ENCODE measurements at places on chromosomes 3 and 15. TPM values are rescaled to one million over a fixed set of nuclear protein-coding genes. Genes with fewer than 3 reads are reported as not detected.

Gene GOLGA8G
- total RNA-seq = not detected

Gene ALPK3
- 0.12 TPM for total RNA-seq

Gene LARP6
- 51.9 TPM for total RNA-seq

Gene PSMA4
- total RNA-seq = 134 TPM

Gene PYDC2
- total RNA-seq = not detected

Gene STRC
- total RNA-seq = not detected

Gene BNC1
- 10.2 TPM for total RNA-seq

Gene DGKG
- total RNA-seq = not detected

Gene ARL14
- not detected for total RNA-seq

Gene CAMK2N2
- 0.12 TPM for total RNA-seq

Gene TGM5
- not detected for total RNA-seq

Gene ERC2
- not detected for total RNA-seq

Gene HEG1
- 199 TPM for total RNA-seq

Gene PRKCD
- total RNA-seq = 1.4 TPM

Gene IQCF6
- total RNA-seq = not detected

Gene PLSCR2
- total RNA-seq = not detected

Gene SIDT1
- total RNA-seq = not detected

Gene SOX2
- not detected for total RNA-seq

Gene TMEM44
- total RNA-seq = 26.8 TPM

Gene GOLGA8N
- 0.85 TPM for total RNA-seq

Gene SLC22A13
- total RNA-seq = not detected

Gene ITIH1
- not detected for total RNA-seq

Gene NMNAT3
- 1.0 TPM for total RNA-seq

Gene BCHE
- total RNA-seq = 54.6 TPM

Gene TLNRD1
- 27.7 TPM for total RNA-seq

Measured in pericardium fibroblast (primary cell).